ENCODE measurements at places on chromosomes 1 and 21.

GRCh38 chr1:154974808-154975408 lies 427 bp downstream of the CKS1B start:
- peak; percentile 93 for DNase-seq

- DNase-seq, result no peak
These were observed 20.4 kb upstream of the SAMD11 start for GRCh38 chr1:903305-903704.

DNA sequence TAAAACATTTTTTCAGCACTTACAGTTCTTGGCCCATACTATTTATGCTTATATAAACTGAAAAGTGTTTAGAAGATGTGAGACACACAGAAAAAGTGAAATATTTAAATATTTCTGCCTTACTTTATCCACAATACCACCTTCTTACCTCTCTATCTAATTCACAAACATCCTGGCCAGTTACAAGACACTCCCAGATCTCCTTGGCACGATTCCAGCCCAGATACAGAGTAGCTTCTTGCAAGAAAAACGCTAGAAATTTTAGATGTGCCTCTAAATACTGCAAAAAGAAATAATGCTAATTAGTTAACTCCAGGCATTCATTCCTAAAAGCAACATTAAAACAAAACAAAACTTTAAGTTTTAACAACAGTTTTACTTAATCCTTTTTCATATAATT lies 68.4 kb downstream of the USP24 start:
- peak; percentile 31 for DNase-seq

DNA sequence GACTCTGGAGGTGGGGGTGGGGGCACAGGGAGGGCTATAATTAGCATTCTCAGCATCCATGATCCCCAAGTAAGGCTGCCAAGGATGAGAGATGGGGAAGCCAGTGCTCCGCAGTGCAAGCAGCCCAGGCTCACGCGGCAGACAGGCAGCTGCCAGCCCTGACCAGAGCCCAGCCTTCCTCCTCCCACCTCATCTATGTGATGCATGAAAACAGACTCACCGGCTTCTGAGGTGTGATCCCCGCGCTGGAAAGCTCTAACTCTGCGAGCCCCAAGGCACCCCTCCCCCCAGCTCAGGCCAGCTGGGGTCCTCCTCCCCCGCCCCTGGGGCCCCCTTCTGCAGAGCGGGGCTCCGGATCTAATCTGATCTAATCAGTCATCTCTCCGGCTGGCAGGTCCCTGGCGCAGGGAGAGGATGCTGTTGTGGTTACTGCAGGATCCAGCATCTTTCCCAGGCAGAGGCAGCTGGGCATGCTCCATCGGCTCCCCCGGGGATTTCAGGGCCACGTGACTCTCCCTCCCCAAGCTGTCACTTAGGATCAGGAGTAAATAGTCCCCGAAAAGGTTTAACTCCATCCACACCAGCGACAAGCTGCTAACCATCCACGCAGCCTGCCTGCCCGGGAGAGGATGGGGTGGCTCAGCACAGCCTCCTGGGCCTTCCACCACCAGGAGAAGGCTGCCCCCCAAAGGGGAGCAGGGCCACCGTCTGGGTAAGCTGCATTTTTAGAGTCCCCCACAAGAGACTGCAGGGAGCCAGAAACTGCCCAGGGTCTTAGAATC lies at the start of gene PLEKHA6:
Gene PLEKHA6, minus strand, starts transcription at position 456 of the 782 bp plus-strand sequence. CDS start 86,202 bp downstream, outside the sequence.
- DNase-seq, result no peak

DNA sequence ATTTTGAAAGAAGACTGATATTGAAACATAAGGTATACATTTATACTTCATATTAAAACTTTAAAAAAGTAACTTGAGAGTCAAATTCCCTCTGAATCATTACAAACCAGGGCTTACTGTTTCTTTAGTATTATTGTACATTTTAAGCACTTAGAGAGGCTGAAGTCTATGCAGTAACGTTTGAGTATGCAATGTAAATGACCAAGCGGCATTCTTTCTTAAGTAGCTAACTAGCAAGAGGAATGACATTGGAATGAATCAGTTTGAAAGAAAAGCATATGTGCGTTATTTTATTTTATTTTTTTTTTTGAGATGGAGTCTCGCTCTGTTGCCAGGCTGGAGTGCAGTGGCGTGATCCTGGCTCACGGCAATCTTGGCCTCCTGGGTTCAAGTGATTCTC lies 24.3 kb downstream of the WNT2B start:
- no peak for DNase-seq

DNA sequence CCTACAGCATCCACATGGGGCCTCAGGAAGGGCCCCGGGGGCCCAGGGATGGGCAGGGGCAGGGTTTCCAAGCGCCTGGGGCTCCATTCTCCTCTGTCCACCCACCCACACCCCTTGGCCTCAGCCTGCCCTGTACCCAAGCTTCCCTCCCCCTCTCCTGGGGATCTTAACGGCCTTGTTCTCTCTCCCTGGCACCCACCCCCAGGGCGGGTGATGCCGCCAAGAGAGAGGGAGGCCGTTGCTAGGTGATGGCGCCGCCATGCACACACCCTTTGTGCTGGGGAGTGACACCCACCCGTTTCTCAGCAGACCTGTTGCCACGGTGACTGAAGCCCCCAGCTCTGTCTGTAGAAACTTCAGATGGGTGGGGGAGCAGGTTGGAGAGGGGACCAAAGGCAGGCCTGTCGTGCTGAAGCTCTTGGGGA lies 7.6 kb downstream of the GPR37L1 start:
- DNase-seq, result no peak

GRCh38 chr1:30751830-30752650 lies 5.5 kb downstream of the LAPTM5 start:
- no peak for DNase-seq

DNA sequence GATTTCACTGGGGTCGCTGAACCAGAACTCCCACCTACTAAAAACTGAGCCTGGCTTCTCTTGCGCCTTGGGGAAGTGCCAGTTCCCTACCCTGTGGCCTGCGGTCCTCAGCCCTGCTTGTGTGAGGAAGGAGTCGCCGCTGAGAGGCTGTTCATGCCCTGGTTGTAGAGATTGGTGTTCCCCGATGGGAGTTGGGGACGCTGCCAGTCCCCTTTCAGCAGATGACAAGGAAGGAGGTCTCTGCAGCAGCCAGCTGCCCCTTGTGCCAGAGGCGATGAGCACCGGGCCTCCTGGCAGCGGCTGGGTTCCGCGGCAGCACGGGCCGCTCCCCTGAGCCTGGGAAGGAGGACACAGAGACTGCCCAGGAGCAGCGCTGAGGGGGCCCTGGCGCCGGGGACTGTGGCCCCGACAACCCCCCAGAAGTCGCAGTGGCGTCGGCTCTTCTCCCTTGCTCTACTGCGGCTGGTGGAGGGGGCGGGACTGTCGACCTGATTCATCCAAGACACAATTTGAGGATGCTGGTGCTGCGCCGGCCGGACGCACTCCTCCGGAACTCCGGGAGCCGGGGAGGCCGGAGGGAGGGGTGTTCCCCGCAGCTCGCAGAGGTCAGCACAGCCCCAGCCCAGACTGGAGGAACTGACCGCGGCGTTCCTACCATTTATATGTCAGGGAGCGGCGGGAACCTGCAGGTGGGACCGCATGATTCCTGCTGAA lies 12.0 kb upstream of the ADORA3 start:
- DNase-seq, result no peak

DNA sequence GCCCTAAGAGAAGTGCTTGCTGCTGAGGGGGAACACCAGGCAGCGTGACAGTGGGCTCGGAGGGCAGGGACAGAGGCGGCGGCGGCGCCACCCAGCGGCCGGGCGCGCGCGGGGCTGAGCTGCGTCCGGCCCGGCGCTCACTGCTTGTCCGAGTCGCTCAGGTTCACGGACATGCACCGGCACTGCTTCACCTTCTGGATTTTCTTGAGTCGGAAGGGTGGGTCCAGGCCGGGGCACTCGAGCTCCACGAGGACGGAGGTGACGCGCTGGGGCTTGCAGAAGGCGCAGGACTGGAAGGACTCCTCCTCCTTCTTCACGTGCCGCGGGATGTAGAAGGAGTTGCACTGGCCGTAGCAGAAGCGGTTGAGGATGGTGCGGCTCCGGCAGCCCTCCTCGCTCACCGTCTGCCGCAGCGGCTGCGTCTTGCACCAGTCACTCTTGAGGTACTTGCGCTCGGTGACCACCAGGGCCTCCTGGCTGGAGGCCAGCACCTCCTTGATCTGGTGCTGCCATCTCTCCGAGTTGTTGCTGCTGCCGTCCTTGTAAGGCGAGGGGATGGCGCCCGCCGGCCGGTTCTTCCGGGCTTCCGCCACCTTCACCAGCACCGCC lies 119.0 kb downstream of the GREM2 start:
- DNase-seq, result no peak

DNA sequence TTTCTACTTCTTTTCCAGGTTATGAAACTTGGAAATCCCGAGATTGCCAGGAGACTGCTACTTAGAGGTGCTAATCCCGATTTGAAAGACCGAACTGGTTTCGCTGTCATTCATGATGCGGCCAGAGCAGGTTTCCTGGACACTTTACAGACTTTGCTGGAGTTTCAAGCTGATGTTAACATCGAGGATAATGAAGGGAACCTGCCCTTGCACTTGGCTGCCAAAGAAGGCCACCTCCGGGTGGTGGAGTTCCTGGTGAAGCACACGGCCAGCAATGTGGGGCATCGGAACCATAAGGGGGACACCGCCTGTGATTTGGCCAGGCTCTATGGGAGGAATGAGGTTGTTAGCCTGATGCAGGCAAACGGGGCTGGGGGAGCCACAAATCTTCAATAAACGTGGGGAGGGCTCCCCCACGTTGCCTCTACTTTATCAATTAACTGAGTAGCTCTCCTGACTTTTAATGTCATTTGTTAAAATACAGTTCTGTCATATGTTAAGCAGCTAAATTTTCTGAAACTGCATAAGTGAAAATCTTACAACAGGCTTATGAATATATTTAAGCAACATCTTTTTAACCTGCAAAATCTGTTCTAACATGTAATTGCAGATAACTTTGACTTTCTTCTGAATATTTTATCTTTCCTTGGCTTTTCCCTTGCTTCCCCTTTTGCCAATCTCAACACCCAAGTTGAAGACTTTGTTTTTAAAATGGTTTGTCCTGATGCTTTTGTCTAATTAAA lies 4.0 kb downstream of the CDKN2C start:
- DNase-seq, result peak; percentile 70

DNA sequence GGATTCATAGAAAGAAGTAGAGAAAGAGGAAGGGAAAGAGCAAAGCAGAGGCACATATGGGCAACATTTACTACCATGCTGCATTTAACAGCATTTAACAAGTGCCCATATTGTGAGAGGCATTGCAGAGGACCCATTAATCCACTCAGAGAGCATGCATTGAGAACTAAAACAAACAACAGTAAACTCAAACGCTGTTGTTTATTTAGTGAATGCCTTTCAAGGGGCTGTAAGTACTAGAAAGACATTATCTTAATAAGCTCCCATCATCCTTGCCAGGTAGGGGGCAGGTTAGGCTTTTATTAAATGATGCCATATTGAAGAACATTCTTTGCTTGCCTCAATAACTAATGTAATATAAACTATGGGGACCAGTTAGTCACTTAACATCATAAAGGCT lies 254.3 kb upstream of the DAB1 start:
- DNase-seq, result peak; percentile 84

DNA sequence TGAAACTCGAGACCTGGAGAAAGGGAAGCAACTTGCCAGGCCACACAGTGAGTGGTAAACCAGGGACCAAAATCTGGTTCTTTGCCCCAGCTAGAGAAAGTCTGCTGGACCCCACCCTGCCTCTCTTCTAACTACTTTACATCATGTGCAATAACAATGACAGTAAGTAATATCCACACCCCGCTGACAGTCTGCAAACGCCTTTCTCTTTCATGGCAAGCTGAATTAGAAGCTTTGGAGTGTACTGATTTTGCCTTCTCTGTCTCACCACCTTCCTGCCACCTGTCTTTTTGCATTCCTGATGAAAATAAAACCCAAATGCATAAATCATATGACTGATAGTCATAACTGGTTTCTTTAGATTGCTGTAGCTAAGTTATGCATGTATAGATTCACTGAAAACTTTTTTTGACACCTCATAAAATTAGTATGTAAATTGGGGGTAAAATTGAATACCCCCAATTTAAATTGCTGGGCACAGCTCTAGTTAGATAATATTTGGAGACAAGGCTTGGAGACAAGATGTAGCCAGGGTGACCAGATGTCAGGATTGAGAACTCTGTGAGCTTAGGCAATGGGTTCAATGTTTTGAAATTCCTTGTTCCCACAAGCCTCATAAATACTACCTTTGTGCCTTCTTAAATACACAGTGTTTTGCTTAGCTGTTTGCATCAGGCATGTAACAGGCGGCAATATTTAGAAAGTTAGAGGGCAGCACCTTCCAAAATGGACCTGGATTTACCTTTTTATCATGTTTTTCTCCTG lies 73.5 kb downstream of the ST6GALNAC5 start:
- no peak for DNase-seq

- no peak for DNase-seq
These were observed 91.2 kb downstream of the KCNK1 start for GRCh38 chr1:233704898-233705723.

DNA sequence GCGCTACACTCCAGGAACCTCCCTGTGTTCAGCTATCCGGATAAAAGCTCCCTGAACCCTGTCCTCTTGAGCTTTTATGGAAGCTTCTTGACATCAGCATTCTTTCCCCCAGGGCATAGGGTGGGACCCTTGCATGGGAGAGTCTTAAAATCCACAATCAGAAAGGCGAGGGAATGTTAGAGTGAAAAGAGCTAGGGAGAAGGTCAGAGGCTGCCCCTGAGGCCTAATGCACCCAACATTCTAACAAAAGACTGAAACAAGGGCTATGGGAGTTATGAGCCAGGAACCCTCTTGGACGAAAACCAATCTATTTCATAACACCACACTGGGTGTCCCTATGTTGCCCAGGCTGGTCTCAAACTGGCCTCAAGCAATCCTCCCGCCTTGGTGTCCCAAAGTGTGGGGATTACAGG lies 36.7 kb downstream of the NEK2 start:
- DNase-seq, result no peak

DNA sequence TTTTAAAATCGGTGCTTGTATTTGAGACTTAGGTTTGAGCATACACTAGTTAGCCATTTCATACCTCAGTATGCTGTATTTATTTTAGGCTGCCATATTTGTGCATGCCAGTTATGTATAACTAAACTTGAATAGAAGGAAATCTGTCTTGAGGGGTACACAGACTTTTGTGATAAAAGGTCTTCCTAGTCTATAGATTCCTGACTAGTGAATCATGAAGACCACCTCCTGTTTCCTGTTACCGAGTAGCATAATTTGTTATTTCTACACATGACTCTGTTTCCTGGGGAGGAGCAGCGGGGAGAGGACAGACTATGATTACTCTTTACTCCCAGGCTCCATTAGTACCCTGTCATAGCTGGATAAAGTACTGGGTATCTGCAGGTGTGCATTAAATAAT lies 316.8 kb upstream of the SNX7 start:
- no peak for DNase-seq

DNA sequence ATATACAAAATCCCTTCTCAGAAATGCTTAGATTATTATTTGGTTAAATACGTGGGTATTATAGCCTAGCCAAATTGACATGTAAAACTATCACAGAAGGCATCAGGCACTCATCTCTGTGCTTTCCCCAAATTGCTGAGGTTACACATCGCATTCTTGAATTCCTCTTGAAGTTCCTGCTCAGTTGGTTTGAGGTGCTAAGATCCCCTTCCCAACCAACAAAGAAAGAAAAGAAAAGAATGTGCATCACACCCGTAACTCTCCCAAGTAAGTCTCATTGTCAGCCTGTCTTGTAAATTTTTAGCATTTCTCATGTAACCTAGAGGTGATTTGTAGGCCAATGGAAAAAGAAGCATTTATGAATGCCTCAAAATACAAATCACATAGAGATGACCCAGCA lies 539.2 kb upstream of the PRMT6 start:
- DNase-seq, result no peak
